ENCODE measurements at places on chromosomes 7 and 10.
A peak's percentile ranks its signal among the peaks of the same experiment; 100 is the strongest.

DNA sequence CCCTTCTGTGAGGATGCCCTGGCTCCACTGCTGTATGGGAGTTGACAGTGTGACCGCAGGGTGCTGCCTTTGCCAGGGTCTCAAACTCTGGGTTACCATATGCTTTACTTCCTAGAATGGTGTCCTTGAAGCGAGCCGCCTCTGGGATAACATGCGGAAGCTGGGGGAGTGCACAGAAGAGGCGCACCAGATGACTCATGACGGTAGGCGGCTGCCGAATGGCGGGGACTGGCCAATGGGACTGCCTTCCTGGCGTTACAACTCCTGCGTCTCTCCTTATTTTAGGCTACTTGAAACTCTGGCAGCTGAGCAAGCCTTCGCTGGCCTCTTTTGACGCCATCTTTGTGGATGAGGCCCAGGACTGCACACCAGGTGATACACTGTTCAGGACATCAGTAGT is 27.3 kb downstream of the FBH1 start:
- DNase-seq: no peak

DNA sequence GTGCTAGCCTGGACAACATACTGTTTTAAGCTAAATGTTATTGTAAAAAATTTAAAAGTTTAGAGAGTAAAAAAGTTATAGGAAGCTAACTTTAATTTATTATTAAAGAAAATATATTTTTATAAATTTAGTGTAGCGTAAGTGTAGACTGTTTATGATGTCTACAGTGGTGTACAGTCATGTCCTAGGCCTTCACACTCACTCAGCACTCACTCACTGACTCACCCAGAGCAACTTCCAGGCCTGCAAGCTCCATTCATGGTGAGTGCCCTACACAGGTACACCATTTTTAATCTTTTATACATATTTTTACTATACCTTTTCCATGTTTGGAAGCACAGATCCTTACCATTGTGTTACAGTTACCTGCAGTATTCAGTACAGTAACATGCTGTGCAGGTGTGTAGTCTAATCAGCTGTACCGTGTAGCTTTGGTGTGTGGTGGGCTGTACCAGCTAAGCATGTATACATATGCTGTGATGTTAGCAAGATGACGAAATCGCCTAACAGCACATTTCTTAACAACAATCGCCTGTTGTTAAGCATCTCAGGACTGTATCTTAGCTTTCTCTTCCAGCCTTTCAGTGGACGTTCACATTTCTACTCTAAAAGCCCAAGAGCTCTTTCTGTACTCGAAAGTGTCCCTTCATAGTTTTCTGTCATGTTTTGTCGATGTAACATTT is 12.5 kb downstream of the RNF32 start:
- DNase-seq: no peak

DNA sequence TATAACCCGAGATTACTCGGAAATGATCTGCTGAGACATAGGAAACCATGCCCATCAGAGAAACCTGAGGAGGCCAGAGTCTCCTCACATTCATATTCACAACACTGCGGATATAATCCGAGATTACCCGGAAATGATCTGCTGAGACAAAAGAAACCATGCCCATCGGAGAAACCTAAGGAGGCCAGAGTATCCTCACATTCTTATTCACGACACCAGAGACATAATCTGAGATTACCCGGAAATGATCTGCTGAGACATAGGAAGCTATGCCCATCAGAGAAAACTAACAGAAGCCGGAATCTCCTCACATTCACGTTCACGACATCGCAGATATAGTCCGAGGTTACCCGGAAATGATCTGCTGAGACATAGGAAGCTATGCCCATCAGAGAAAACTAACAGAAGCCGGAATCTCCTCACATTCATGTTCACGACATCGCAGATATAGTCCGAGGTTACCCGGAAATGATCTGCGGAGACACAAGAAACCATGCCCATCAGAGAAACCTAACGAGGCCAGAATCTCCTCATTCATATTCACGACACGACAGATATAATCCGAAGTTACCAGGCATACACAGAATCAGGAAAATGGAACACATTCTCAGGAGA is 422.3 kb upstream of the AKR1E2 start:
- no peak for DNase-seq

DNA sequence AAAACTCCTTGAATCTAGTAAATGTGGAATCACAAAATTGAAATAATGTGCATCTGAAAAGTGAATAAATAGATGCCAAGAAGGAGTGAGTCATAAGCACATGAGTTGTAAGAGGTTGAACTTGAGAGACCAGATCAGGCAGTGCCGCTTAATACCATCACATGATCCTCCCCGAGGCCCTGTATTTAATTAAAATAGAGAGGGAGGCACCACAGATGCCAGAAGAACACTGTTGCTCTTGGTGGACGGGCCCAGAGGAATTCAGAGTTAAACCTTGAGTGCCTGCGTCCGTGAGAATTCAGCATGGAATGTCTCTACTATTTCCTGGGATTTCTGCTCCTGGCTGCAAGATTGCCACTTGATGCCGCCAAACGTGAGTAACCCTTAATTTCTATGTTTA is at the start of gene GPNMB:
Gene GPNMB (plus strand): TSS at position 221 of the 400 bp plus-strand sequence. CDS start 83 bp downstream, at position 304.
- no peak for DNase-seq

GRCh38 chr7:128777156-128778123 is 1.8 kb upstream of the OPN1SW start:
- DNase-seq: no peak

- no peak for DNase-seq
Measured at GRCh38 chr7:46909601-46910051, 672.3 kb downstream of the TNS3 start.

DNA sequence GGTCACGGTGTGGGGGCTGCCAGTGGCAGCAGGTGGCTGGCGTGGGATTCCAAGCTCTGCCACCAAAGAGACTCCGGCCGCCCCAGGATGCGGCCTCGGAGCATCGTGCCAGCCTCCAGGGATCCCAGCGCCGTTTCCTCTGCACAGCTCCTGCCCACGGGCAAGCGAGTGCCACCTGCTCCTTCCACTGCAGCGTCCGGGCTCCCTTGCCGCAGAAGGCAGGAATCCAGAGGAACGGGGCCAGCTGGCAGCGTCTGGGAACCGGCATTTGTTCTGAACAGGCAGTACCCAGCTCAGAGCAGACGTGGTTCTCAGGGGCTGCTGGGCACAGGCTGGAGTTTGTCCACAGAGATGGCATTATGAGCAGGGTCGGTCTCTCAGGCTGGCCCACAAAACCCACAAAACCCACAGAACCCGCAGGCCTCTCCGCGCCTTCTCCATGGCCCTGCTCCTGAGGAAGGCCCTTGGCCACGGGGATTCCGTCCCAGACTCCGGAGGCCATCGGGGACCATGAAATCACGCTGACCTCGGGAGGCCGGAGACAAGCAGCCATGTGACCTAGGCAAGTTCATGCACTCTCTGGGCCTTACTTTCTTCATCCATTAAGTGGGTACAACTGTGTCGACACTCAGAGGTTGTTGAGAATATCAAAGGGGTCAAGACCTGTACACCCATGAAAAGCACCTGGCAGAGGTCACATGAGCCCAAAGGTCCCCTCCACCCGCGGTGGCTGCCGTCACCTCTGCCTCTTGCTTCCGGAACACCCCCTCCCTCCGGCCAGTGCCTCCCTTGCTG is 72.1 kb upstream of the TNRC18 start:
- no peak for DNase-seq

DNA sequence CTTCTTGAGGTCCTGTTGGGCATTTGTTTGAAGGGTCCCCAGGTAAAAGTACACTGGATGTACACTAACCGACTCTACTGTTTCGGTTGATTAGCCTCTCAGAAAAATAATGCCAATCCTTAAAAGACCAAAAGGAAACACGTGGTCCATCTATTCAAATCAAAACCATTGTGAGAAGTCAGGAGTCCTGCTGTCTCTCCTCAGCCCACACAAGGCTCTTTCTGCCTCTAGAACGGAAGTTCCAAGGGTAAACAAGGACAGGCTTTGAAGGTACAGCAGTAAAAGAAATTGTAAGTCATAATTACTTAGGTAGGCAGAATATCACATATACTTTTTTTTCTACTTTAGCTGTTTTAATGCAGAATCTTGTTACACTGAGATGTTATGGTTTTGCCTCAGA is 71.7 kb upstream of the TPK1 start:
- no peak for DNase-seq

GRCh38 chr10:30687698-30688213 is 58.2 kb upstream of the LYZL2 start:
- DNase-seq: peak; percentile 73

DNA sequence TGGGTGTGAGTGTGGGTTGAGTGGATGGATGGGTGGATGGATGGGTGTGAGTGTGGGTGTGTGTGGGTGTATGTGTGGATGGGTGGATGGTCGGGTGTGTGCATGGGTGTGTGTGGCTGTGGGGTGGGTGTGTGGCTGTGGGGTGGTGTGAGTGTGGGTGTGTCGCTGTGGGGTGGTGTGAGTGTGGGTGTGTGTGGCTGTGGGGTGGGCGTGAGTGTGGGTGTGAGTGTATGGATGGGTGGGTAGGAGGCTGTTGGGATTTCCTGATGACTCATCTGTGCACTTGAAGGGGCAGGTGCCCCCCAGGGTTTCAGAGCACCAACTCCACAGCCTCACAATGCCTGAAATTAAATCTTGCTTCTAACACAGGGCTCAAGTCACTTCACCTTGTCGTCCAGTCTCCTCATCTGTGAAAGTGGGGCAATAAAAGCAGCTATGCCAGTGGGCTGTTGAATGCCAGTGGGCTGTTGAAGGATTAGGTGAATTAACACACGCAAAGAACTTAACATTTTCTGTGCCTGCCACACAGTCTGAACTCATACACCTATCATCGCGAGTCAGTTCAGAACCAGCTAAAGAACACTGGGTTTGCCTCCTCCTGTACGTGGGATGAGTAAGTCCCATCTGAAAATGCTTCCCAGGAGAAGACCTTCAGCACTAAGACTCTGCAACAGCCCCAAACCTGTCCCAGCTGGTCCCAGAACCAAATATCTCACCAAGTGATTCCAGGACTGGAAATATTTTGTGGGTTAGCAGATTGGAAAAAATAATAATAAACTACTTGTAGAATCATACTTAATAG is 32.0 kb downstream of the SFMBT2 start:
- DNase-seq: no peak

DNA sequence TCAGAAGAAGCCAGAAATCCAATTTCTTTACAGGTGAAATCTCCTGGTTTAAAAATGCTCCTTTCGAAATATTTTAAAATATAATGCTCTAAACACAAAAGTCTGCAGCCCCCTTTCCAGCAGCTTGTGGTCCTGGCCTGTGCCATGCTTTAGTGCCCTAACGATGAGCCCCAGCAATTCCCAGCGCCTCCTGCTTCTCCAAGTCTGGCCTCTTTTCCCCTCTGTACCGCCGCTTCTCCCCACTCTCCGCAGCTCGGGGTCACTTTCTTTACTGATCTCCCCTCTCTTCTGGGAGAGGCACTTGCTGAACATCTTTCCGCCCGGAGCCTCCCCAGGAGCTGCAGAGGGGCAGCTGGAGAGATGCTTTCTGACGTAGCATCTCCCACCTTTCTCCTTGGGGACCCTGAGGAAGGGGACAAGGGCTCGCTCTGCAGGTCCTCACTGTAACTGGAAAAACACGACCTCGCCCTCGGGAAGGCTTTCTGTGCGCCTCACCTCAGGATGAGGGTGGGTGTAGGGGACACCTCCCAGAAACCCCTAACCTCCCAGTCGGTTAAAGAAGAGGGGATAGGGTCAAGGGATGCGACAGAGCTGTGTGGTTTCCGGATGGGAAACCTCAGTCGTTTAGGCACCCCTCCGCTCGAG is 565 bp upstream of the INA start:
- no peak for DNase-seq

- DNase-seq: no peak
Measured at GRCh38 chr10:113130014-113130641, 180.1 kb downstream of the TCF7L2 start.

DNA sequence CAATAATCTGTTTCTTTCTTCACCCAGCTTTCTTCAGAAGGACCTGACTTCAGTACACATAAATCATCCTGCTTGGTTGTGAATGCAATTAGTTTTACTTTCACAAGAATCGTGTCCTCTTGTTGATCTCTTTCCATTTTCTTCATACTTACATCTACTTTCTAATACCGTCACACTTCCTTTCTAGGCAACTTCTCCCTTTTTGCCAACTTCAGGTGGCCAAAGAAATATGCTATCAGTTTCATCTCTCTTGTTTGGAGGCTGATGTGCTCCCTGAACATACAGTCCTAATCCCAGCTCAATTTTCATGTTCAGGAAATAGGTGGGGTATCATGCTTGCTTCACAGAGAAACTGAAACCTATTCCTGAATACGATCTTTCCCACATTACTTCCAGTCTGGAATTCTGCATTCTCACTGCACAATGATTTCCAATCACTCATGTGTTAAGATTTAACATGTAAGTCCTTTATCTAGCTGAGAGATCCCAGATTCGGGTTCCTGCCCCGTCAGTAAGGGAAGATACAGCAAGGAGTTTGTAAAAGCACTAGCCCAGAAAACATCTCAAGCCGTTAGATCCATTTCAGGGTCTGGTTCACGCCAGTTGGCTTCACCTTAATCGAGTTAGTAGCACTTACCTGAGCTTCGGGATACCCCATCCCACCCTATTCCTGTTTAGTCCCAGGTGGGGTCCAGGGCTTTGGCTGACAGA is 994 bp downstream of the SLC25A28 start:
- no peak for DNase-seq

- DNase-seq: no peak
Measured at GRCh38 chr7:1325646-1326510, 93.2 kb downstream of the UNCX start.

DNA sequence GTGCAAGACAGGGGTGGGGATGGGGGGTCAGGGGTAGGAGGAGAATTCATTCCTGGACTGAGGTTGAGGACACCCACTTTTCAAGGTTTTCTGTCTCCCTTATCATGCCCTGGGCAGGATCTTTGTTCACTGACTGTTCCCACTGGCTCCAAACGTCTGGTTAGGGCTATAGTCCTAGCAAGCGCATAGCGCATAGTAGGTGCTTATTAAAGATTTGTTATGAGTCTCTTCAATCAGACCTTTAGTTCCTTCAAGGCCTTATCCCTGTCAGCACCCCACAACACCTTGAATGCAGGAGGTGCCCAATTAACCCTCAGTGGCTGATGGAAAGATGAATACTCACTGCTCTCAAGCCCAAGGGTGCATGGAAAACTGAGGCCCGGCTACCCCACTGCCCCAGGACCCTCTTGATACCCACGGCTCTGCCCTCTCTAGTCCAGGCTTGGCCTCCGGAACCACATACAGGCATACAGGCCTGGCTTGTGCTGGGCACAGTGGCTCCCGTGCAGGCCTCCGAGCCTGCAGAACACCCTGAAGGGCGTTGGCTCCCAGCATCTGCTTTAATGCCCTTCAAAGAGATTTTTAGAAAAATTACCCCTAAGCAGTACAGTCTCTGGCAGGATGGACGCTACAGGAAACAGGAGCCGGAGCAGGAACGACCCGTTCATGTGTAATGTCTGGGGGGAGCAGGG is 177.7 kb downstream of the SH3PXD2A start:
- no peak for DNase-seq
